ENCODE measurements at places on chromosomes 3 and 15.

GRCh38 chr3:137335478-137335877 lies 377.7 kb downstream of the IL20RB start:
- no peak for DNase-seq

DNA sequence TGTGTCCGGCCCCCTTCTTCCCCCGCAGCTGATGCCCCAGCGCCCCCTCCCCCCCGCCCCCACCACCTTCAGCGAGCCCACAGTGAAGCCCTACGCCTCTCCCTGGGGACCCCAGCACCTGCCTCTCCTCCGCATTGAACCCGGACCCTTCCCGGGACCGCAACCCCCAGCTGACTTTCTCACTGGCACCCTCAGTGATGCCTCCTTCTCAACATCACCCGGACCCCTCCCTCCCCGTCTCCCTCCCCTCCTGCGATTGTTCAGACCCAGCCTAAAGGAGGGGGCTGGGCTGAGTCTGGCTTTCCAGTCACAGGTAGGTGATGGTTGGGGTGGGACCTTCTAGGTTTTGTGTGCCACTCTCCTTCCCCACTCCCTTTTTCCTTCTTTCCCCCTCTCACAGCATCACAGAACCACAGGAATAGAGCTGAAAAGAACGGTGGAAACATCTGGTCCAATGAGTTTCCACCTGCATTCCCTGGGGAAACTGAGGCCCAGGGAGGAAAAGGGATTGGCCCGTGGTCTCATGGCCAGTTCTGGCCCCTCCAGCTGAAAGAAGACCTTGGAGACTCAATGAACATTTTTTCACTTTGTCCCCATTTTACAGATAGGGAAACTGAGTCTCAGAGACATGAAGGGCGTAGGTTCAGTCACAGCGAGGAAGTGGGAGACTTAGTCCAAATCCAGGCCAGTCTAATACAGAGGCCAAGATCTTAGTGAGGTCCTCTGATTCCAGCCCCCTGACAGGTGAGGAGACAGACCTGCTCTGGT lies 828 bp downstream of the CAND2 start:
- no peak for DNase-seq

DNA sequence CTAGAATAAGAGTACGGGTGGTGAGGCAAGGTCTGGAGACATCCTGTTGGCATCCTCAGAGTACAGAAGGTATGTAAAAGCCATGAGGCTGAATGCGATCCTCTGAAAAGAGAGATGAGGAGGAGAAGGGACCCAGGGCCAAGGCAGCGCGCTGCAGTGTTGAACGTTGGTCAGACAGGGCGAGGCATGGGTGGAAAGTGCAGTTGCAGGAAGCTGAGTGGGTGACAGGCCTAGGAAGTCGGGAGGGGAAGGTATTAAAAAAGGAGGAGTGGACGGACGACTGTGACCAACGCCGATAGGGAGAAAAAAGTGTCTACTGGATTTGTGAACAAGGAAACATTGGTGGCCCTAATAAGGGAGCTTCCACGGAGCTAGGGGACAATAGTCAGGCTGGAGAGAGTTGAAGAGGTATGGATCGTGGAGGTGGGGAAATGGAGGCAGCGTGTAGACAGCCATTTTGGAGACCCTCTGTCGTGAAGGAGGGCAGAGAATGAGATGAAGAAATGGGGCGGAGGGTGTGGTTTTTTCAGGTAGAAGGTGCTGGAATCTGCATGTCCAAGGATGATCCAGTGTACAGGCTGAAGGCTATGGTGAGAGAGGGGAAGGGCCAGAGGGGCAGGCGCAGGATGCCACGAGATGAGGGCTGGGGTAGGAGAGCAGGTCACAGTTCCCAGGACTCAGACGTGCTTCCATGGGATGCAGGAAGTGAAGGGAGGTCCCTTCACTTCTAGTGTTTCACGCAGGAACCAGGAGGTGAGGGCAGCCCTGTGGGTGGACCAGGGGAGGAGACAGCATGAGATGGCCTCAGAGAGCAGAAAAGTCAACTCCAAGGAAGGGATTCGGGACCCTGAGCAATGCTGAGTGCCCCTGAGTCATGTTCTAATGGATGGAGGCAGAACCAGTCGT lies 115.9 kb downstream of the ASB7 start:
- no peak for DNase-seq

DNA sequence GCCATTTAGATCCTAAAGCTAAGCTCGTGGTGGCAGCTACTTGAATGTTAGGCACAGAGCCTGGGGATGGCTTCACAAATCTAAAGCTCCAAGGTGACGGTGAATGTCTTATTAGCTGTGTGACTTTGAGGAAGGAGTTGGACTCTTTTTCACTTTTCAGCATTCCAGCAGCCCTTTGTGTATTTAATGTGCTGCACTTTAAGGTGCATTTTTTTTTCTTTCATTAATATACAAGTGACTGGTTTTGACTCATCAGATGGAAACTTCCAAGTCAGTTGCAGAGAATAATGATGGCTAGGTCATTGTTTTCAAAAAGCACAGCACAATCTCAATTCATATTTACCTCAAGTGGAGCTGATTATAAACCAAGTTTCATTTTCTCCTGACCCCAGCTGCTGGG lies 55.8 kb downstream of the TMED3 start:
- DNase-seq = no peak

DNA sequence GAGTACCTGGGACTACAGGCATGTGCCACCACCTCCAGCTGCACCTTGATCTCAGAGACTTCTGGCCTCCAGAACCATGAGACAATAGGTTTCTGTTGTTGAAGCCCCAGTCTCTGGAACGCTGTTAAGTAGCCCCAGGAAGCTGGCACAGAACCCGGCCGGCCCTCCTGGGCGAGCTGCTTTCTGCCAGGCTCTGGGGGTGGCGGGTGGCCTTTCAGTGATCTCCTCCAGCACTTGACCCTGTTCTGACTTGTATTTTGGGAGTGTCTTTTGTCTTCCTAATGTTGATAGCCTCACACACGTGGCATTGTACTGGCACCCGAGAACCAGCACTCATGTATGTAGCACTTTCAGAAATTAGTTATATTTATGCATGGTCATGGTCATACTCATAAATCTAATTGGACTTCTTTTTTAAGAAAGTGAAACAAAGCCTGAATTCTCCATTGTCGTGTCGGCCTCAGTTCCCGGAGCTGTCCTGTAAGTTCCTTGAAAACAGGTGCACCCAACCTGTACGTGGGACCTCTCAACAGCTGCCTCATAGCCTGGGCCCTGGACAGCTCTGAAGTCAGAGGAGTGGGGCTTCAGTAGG lies 74.0 kb downstream of the TFRC start:
- DNase-seq = no peak

- DNase-seq = no peak
Measured at GRCh38 chr3:195255176-195255500, 15.8 kb downstream of the XXYLT1 start.

DNA sequence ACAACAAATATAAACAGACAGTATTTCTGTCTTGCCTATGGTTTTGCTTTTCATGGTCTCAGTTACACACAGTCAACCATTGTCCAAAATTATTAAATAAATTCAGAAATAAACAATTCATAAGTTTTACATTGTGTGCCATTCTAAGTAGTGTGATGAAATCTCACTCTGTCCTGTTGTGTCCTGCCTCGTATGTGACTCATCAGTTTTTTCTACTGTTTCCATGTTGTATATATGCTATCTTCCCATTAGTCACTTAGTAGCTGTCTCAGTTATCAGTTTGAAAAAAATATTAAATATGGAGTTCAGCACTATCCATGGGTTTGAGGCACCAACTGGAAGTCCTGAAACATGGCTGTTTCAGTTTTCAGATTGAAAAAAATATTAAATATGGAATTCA lies 282.4 kb upstream of the GRM7 start:
- DNase-seq = no peak

- DNase-seq = no peak
Measured at GRCh38 chr15:25249236-25250010, 189.4 kb downstream of the UBE3A start.

- DNase-seq = no peak
Measured at GRCh38 chr3:104438706-104439105, 928.0 kb upstream of the ALCAM start.

DNA sequence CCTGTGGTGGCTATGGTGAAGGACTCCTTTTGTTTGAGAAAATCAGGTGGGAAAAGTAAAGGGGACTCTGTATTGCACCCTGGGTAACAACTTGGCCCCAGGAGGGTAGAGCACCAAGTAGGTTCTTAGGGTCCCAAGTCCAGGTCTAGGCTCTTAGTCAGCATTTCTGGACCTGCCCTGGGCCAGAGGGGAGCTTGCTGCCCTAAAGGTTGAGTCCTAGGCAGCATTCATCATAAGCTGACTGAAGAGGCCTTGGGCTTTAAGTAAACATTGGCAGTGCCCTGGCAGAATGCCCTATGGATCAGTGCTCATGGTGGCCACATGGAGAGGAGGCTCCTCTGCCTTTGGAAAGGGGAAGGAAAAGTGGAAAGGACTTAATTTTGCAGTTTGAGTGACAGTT lies 268.5 kb upstream of the CTNNB1 start:
- no peak for DNase-seq

DNA sequence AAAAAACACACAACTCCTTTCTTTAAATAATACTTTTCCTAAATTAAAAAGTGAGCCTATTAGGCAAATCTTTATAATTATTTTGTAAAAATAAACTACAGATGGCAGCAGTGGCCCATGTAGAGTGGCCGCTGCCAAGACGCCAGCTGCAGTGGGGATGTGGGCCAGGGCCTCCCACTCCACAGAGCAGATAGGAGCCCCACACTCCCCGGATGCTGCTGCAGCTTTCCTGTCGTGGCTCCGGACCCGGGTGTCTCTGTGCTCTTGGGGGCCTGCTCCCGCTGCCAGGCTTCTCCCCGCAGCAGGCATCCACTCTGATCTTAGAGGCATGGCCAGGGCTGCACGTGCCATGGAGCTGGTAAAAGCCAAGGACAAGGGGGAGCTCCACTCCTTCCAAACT lies 67.5 kb downstream of the PROS1 start:
- no peak for DNase-seq

- DNase-seq = no peak
Measured at GRCh38 chr3:191358929-191359328, 28.6 kb upstream of the UTS2B start.

- DNase-seq = no peak
Measured at GRCh38 chr3:162285259-162285658, 788.7 kb downstream of the OTOL1 start.

DNA sequence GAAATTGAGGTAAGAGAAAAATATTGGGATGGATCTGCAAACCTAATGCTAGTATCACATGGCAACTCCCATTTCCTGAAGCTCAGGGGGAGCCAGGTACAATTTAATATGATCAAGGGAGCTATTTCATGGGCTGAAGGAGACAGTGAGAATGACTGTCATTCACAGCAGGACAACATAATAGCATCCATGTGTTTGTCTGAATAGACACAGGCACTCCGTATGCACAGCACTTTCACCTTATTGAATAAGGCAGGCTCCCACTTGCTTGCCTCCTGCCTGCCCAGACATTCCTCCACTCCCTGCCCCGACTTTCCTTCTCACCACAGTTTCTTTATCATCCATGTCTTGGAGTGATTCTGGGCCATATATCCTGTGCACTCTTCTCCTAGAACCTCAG lies 156.6 kb upstream of the SLC24A5 start:
- no peak for DNase-seq

GRCh38 chr15:82808634-82809041 lies 790 bp upstream of the WHAMM start:
- no peak for DNase-seq

- no peak for DNase-seq
Measured at GRCh38 chr3:44772099-44772442, 10.5 kb downstream of the KIF15 start.

- no peak for DNase-seq
Measured at GRCh38 chr3:36525115-36525801, 145.0 kb downstream of the STAC start.

All from effector CD4-positive, alpha-beta T cell (primary cell).